ENCODE measurements at places on chromosomes 5 and 9. TPM values are rescaled to one million over a fixed set of nuclear protein-coding genes. Genes with fewer than 3 reads are reported as not detected.

The CKS2 gene
- 128 TPM for polyA plus RNA-seq

The OR13C8 gene
- polyA plus RNA-seq = not detected

The CTSV gene
- polyA plus RNA-seq = 0.32 TPM

The PROP1 gene
- polyA plus RNA-seq = not detected

DNA sequence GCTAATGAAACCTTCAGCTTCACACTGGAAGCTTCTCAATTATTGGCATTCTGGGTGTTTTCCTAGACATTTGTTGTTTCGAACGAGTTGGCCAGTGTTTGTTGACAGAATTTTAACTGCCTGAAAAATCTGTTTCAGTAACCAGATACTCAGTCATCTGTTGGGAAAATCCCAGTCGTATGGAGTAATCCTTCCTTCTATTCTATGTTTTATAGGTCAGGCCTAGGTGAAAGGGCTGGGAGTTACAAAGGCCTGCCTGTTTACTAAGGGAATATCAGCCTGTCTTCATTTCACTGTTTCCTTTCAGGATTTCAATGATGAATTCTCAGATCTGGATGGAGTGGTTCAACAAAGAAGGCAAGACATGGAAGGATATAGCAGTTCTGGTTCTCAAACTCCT, 59.9 kb downstream of the GRAMD2B start:
- no peak for DNase-seq

- no peak for DNase-seq
Observed at GRCh38 chr5:78404682-78405293, 44.4 kb downstream of the SCAMP1 start.

GRCh38 chr5:152366716-152367115, 38.4 kb downstream of the NMUR2 start:
- no peak for DNase-seq

Measured in BJ (cell line).